Left renal pelvis (tissue), 4 donors: ENCODE measurements at places on chromosomes 1 and 21. TPM values are rescaled to one million over a fixed set of nuclear protein-coding genes. Genes with fewer than 3 reads are reported as not detected.

GRCh38 chr1:8926707-8927694 is 18.7 kb upstream of the CA6 start:
- no peak for DNase-seq

CENPF gene
- 90.0 TPM for polyA plus RNA-seq

AK5 gene
- 4.8 TPM for polyA plus RNA-seq

- no peak for DNase-seq
Observed at GRCh38 chr1:204257446-204257845, 43.7 kb upstream of the GOLT1A start.

GRCh38 chr1:74162333-74162732 is 35.6 kb downstream of the LRRIQ3 start:
- no peak for DNase-seq
